ENCODE measurements at places on chromosomes 4 and X.

GRCh38 chr4:18621186-18621585 lies 599.6 kb upstream of the LCORL start:
- no peak for DNase-seq

- DNase-seq, result no peak
Observed at GRCh38 chr4:142801966-142802365, 44.1 kb downstream of the INPP4B start.

DNA sequence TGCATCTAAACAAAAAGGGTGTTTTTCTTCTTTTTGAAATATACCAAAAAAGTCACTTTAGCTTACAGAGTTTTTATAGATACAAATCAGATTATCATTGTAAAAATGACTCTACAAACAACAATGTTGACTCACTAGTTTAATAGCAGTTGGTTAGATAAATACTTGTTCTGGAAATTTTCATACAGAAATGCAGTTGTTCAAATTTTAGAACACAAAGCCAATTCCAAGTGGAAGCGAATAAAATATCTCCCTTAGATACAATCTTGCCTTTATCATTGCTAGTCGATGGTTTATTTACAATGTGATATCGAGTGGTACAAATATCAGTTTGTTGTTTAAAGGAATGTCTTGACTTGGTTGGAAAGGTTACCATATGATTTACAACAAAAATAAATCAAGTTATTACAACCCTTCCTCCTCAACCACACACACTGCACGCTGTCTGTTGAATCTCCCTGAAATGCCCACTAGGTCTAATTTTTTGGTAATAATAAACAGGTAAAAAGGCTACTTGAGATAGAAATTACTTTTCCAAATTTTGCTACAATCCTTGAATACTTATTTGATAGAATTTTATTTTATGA lies 114.8 kb downstream of the CDS1 start:
- DNase-seq, result no peak

- DNase-seq, result no peak
Observed at GRCh38 chr4:153204728-153205648, 745 bp downstream of the TRIM2 start.

DNA sequence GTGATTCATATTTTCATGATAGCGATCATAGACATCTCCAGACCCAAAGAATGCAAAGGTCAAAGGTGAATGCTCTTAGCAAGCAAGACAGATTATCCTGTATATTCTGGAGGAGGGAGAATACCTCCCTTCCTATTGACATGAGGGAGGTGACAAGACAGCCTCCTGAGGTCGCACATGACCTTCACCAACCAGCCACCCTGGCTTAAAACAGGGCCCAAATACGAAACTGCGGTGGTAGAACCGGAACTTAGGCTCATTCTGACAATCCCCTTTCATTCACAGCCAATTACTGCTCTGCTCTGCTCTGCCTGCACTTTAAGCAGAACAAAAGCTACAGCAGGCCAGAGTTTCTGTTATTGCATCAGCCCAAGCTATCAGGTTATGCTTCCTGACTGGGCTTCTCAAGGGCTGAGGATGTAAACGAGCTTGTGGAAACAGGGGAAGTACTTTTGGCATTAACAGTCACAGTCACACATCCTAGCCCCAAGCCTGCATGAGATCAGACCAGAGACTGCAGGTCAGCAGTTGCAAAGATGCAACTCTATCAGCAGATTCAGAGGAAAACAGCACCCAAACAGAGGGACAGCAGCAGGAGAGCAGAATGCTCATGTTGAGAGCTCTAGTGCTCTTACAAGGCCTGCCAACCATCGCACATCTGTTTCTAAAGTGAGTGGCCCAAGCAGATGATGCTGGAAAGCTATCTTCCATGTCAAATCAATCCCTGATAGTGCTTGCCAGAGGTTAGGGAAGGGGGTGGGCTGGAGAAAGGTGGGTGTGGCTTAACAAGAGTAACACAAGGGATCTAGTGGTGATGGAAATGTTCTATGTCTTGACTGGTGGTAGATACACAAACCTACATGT lies 51.3 kb upstream of the MAP3K15 start:
- DNase-seq, result no peak

DNA sequence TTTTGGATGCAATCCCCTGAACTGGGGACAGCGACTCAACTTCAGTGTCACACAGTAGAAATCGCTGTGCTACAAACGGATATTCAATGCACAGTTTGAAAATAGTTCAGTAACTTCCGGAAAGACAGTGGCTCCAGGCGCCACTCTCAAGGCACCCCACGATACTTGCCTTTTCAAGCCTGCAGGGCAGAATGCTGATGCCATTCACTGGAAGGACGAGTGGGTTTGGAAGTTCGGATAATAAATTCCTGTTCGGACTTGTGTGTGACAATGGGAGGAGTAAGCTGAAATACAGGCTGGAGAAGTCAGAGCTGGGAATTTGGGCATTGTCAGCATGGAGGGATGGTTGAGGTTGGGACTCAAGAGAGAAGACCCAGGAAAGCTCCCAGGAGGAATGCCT lies 64.3 kb upstream of the HELT start:
- DNase-seq, result no peak

GRCh38 chrX:49202022-49202421 lies 2.0 kb upstream of the SYP start:
- DNase-seq, result no peak

- no peak for DNase-seq
Observed at GRCh38 chr4:156939801-156940200, 31.8 kb downstream of the PDGFC start.

DNA sequence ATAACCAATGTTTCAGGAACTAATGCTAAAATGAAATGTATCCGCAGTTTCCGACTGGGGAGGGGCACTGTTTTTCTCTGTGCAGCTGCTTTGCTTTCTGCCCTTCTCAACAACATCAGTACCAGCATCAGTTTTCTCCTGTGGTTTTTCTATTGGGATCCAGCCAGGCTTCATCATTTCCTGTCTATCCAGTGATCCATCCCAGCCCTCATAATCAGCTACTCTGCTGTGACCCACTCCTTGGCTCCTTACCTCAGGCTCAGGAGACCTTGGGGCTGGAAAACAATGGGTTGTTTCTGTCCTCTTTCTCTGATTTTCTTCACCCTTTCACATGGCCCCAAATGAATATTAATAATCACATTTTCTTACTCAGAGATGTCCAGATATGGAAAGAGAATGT lies 222.2 kb upstream of the DKK2 start:
- DNase-seq, result no peak

- no peak for DNase-seq
Observed at GRCh38 chr4:57051095-57051494, 59.1 kb downstream of the IGFBP7 start.

GRCh38 chr4:138675685-138676084 lies 339.9 kb upstream of the NOCT start:
- DNase-seq, result no peak

GRCh38 chr4:124224256-124224655 lies 488.3 kb downstream of the ANKRD50 start:
- DNase-seq, result no peak

GRCh38 chr4:149987330-149988086 lies 90.7 kb upstream of the DCLK2 start:
- no peak for DNase-seq

DNA sequence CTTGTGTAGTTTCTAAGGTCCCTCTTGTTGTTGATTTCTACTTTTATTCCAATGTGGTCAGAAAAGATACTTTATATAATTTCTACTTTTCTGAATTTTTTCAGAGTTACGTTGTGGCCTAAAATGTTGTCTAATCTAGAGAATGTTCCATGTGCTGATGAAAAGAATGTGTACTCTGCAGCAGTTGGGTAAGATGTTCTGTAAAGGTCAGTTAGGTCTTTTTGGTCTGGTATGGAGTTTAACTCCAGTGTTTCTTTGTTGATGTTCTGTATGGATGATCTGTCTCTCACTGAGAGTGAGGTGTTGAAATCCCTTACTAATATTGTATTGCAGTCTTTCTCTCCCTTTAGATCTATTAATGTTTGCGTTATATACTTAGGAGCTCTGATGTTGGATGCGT lies 37.0 kb upstream of the GPRIN3 start:
- DNase-seq, result no peak

GRCh38 chrX:131746491-131746968 lies 202.7 kb downstream of the OR13H1 start:
- no peak for DNase-seq

GRCh38 chr4:10998846-10999245 lies 314.3 kb upstream of the CLNK start:
- DNase-seq, result no peak

GRCh38 chr4:169252339-169253112 lies 18.2 kb downstream of the SH3RF1 start:
- DNase-seq, result no peak

DNA sequence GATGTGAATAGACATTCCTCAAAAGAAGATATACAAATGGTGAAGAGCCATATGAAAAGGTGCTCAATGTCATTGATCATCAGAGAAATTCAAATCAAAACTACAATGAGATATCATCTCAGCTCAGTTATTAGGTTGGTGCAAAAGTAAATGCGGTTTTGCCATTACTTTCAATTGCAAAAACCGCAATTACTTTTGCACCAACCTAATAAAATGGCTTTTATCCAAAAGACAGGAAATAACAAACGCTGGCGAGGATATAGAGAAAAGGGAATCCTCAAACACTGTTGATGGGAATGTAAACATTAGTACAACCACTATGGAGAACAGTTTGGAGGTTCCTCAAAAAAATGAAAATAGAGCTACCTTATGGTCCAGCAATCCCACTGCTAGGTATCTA lies 5.1 kb downstream of the CLIC2 start:
- DNase-seq, result no peak

DNA sequence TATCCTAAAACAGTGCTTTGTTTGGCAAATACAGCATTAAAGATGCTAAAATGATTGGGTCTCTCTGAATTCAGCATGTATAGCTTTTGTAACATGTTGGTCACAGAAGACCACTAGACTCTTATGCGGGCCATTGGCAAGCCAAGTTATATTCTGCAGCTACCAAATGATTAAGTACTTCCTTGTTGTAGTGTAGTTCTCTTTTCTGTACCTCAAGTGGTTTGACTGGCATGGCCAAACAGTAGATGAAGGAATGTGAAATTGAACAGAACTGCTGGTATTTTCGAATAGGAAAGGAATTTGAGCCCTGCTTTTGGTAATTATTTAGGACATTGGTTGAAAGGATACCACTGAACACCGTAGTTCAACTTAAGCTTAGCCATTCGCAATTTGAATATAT lies 193.9 kb upstream of the GPC4 start:
- no peak for DNase-seq

- DNase-seq, result no peak
Observed at GRCh38 chr4:55808186-55808585, 11.4 kb upstream of the EXOC1L start.

DNA sequence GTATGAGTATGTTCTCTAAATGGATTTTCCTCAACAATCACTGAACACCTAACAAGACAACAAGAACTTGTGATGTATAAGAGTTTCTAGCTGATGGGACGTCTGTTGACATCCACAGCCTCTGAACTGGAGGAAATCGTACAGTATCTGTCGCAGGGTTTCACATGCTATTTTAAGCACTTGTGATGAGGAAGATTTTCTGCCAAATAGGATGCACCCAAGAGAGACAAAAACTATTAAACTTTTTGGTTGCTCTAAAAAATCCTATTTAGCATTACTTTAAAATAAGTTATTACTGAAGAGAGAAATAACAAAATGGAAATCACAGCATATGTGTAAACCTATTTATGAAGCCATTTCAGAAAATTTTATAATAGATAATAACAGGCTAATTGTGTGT lies 356.1 kb upstream of the SLC7A11 start:
- DNase-seq, result no peak

DNA sequence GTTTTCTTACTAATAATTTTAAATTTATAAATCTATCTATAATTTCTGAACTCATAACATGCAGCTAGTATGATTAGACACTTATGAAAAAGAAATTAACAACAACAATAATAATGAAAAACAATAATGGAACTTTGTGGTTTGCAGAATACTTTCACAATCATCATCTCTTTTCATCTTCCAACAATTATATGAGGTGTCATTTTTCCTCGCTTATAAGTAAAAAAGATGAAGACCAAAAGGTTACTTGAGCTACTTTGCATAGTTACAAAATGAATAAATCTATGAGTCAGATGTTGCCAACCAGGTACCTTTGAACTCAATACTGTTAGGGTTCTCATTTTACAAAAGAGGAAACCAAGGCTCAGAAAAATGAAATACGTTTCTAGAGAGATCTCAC lies 98.5 kb upstream of the ELOVL6 start:
- DNase-seq, result no peak

- no peak for DNase-seq
Observed at GRCh38 chr4:16480011-16480410, 253.7 kb upstream of the TAPT1 start.

- no peak for DNase-seq
Observed at GRCh38 chr4:124593494-124593893, 119.0 kb downstream of the ANKRD50 start.

GRCh38 chrX:120236687-120237479 lies 13.7 kb upstream of the ZBTB33 start:
- no peak for DNase-seq

- DNase-seq, result no peak
Observed at GRCh38 chr4:8556341-8557150, 23.6 kb upstream of the GPR78 start.

GRCh38 chrX:24479924-24480323 lies 14.8 kb downstream of the PDK3 start:
- DNase-seq, result no peak

GRCh38 chr4:2093265-2093664 lies 34.1 kb downstream of the NAT8L start:
- no peak for DNase-seq

DNA sequence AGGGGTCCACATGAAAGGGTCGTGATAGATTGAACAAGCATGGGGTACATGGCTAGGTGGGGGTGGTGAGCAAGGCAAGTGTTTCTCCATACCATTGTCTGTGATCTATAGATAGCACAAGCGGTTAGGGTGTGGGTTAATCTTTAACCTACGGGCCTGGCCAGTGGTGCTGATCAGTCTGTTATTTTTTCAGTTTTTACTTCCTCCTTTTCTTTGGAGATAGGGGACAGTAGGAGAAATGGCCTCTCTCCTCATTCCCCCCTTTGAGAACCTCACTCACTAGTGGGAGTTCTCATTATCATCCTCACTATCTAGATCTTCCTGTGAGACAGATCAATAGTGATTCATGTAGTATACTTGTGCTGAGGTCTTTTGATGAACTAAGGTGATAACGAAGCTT lies 16.2 kb upstream of the GPKOW start:
- peak; percentile 43 for DNase-seq

Data from CMK (cell line).